ENCODE measurements at places on chromosomes 7 and 10. TPM values are rescaled to one million over a fixed set of nuclear protein-coding genes. Genes with fewer than 3 reads are reported as not detected.

The C10orf105 gene
- total RNA-seq: 0.18 TPM

The THSD7A gene
- not detected for total RNA-seq

The FIS1 gene
- total RNA-seq: 148 TPM

The WEE2 gene
- total RNA-seq: not detected

The TSPAN15 gene
- 1.8 TPM for total RNA-seq

The CALHM1 gene
- total RNA-seq: not detected

GRCh38 chr7:23955145-23955544 lies 245.1 kb downstream of the STK31 start:
- DNase-seq: no peak

- DNase-seq: no peak
These were observed 9.0 kb downstream of the FAM204A start for GRCh38 chr10:118332948-118333710.

DNA sequence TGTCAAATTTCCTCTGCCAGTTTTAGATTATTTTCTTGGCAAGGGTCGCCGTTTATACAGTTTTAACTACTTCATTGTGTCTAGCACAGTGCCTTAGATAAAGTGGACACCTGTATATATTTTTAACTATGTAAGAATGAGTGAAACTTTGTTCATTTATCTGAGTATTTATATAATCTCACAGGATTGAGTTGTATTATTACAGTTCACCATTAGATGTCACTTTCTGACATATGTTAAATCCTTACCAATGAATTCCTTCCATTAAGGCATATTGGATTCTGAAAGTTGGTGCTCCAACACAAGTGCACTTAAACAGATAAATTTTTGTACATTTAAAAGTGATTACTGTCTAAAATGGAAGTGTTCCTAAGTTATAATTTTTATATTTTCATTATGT lies 43.0 kb downstream of the ZMYND11 start:
- DNase-seq: no peak

- no peak for DNase-seq
These were observed 34.9 kb downstream of the COA1 start for GRCh38 chr7:43694399-43694748.

GRCh38 chr7:69599955-69600709 lies 1.9 kb downstream of the AUTS2 start:
- DNase-seq: no peak

- DNase-seq: no peak
These were observed 20.5 kb downstream of the CCSER2 start for GRCh38 chr10:84348860-84349259.

DNA sequence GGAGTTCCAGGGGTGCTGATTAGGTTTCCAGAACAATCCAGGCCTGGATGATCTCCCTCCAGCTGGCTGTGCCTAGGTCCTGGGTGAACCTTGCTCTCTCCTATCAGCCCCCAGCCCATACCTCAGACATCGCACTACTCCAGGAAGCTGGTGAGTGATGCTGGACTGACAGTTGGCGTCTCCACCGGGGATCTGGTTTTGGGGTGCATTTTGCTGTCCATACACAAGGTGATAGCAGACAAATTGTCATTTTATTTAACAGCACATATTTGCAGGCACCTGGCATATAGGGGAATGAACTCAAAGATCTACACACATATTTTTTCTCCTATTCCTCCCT lies 601.2 kb downstream of the LRMDA start:
- no peak for DNase-seq

- DNase-seq: no peak
These were observed 201.6 kb downstream of the SEMA3D start for GRCh38 chr7:84985073-84985784.

Data from activated T-cell treated with anti-CD3 and anti-CD28 coated beads, Interleukin-2, amount 50 U/mL, for 4 hours (primary cell).